ENCODE measurements at places on chromosomes 4 and X.

- no peak for DNase-seq
Measured at GRCh38 chr4:87268411-87268810, 48.0 kb upstream of the KLHL8 start.

GRCh38 chrX:100681599-100681998, 37.6 kb downstream of the SRPX2 start:
- no peak for DNase-seq

DNA sequence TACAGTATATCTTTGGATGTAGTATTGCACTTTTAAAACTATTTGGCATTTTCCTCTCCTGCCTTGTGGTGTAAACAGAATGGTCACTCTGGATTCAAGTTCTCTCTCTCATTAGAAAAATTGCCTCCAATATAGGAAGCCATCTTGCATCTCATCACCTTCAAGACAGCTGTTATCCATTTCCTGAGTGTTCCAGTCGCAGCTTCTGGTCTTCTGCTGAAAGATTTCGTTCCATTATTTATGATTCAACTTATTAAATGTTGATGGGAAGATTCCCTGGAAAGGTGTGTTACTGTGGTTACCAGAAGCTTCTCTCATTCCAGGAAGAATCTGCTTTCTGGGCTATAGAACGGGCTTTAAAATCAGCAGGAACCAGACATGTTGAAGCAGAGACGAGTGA, 568.3 kb upstream of the SLIT2 start:
- DNase-seq = no peak

GRCh38 chr4:128347930-128348660, 60.5 kb upstream of the PGRMC2 start:
- DNase-seq = no peak

DNA sequence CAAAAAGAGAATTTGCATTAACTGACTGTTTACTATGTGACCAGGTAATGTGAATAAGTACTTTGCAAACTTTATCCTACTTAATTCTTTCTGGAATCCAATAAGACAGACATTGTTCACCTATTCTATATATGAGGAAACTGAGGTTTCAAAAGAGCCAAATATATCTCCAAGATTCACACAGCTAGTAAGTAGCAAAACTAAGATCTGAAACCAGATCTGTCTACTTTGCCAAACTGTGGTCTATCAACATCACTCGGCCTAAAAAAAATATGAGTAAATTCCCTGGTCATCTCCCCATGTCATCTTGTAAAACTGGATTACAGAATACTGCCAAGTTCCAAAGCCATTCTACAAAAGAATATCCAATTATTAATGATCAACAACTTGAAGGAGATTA, 52.8 kb downstream of the ANAPC10 start:
- no peak for DNase-seq

GRCh38 chr4:44996276-44996845, 270.0 kb upstream of the GNPDA2 start:
- DNase-seq = no peak

DNA sequence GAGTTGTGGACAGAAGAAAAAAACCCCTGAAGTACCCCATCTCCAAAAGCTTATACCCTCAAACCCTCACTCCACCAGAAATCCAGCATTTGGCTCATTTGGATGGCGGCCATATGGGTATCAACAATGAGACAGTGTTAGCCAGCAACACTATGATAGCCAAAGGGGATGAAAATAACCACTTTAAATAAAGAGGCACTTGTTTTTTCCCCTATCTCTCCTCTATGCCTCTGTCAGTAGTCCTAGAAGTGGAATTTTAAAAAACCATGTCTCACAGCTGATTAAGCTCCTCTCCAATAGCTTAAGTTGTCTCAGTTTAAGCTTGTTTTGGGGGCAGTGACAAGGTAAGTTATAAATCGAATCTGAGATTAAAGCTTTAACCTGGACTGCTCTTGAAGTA, 124.0 kb downstream of the MOSPD2 start:
- no peak for DNase-seq

DNA sequence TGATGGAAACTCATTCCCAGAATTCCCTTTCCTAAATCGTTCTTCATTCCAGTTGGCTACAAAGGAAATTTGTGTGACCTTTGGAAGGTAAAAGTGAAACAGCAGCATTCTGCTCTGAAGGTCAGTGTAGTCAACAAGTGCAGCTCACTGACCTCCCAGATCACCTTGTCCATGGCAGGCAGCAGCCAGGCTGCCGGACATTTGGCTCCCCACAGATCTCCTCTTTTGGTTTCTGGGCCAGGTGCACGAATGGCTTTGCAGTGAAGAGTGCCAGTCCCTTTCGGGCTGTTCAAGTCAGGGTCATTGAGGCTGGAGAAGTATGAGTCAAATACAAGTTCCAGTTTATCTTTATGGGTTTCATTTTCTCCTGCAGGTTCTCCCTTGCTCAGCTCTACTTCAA, 14.3 kb downstream of the GPRIN3 start:
- no peak for DNase-seq

DNA sequence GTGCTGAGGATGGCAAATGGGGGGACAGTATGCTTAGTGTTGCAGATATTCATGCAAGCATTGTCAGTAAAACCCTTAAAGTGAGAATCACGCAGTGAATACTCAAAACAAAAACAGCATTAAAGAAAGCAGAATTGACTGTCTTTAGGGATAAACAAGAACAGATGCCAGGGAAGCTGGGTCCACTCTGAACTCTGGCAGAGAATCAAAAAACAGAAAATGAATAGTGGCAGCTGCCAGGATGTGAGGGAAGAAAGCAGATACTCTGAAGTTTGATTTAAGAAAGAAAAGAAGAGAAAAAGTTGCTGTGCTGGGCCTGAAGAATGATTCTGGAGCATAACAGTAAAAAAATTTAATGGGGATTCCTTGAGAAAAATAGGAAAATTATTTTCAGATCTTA, 131.5 kb downstream of the GABRA2 start:
- DNase-seq = no peak

DNA sequence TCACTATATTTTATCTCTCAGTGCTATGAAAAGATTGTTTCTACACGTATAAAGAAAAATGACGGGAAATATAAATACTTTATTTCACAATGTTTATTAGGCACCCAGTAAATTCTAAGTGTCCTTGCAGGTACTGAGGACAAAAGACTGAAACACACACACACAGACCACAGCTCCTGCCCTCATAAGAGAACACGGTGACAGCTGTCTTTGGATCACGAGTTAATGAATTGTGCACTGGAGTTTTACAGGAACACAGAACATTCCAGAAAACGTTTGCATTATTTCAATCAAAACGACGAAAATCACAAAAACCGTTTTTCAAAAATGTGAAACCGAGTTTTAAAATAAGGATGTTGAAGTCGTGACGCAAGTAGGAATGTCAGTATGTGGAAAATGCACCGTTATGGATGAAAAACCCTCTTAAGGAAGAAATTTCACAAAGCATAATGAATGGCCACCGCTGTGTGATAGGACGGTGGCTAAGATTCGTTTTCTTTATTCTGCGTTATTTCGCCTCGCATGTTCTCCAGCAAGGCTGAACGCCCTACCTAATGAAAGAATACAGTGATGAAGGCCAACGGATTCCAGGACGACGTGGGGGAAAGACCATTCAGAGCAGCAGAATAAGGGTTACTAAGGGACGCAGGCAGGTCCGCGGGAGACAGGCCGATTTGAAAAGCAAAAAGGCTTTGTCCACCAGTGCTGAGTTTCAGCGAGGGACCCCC, 24.2 kb downstream of the FAM156A start:
- peak; percentile 34 for DNase-seq

DNA sequence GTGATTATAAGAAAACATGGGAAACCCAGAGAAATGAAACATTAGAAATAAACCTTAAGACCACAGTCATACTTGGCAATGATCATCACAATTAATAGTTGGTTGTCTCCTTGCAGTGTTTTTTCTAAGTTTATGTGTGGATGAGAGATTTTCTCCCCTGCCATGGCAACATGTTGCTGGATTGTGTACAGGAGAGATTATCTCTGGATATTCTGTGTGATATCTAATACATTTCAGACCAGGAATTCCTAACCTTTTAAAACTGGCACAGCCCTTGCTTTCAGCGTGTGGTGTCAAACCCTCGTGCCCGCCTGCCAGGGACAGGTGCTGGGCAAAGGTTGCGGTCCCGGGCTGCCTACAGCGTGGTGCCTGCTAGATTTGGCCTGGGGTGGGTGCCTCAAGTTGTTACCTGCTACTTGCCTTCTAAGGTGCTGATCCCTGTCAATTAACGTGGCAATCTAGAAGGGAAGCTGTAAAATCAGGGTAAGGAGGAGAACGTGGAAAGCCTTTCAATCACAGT, 100.5 kb downstream of the TMEM131L start:
- DNase-seq = no peak

DNA sequence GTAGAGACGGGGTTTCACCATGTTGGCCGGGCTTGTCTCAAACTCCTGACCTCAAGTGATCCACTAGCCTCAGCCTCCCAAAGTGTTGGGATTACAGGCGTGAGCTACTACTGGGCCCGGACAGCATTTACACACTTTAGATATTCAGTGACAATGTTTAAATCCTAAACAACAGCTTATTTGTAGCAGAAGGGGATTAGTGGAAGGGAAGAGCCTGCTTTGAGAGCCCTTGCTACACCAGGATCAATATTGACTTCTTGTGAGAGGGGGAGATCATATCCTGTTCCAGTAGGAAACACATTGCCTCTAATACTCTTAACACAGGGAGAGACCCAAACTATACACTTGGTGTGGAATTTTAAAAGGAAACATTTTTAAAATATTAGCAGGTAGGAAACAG, 7.1 kb downstream of the MGST2 start:
- DNase-seq = peak; percentile 56

DNA sequence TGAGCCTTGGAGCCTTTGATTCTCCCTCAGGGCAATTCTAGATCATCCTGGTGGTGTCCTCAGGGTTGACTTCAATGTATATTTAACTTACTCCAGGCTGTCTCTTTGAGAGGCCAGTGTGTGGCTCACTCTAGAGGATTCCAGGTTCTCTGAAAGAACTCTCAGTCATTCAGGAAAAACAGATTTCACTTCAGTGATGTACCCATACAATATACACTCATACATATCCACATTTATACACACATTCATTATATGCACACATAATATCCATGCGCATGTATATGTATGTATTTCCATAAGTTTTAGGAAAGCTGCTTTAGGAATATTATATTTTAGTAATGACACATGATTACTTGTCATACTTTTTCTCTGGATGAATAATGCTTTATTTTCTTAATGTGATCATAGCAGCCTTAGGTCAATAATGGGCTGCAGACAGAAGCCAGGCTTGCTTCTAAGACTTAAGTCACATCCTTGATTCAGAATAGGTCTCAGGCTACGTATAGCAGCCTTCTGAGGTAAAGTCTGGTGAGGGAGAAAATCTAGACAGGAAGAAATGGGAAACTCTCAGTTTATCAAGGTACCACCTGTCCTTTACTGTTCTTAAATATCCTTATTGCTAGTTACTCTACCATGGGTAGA, 397.0 kb downstream of the GPAT3 start:
- DNase-seq = no peak

DNA sequence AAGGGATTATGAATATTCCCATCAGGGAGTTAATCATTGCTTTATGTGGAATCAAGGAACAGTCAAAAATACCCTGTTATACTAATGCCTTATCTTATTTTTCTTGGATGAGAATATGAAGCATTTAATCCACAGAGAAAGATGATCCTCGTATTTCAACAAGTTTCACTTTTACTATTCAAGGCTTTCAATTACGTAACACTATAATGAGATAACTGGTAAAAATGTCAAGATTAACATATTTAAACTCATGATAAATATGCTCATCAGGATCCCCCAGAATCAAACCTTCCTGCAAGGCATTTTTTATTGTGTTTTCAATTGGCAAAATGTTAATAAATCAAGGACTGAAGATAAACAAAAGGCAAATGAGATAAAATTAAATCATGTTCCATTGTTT, 5.1 kb downstream of the ZXDA start:
- DNase-seq = no peak

DNA sequence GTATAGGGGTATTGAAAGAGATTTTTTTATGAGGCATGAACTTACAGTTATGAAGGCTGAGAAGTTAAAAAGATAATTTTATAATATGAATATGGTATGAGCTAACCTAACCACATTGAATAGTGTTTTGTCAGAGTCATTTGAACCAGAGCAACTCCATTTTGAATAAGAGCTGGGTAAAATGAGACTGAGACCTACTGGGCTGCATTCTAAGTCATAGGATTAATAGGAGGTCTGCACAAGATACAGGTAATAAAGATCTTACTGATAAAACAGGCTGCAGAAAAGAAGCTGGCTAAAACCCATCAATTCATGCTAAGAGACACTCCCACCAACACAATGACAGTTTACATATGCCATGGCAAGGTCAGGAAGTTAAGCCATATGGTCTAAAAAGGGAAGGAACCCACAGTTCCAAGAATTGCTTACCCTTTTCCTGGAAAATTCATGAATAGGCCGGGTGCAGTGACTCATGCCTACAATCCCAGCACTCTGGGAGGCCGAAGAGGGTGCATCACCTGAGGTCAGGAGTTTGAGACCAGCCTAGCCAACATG, 209.2 kb downstream of the TECRL start:
- DNase-seq = no peak

DNA sequence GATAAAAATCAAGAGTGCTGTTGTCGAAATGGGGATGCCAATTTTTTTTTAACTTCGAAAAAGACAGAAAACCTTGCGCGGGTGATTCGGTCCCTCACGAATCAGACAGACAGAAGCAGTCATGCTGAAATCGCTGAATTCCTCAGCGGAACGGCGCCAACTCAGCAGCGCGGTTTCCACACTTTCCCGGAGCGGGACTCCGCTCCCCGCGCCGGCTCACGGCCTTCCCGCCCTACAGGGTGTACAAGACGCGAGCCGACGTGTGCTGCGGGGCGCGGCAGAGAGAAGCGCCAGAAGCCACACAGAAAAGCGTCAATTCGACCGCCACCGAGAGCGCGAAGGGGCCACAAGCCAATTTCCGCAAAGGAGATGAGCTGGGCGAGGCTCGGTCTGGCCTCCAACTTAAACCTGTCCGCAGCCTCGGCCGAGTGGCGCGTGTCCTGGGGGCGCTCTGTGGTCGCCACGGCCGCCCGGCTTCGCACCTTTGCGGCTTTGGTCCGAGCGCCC, 1.3 kb downstream of the NEXMIF start:
- no peak for DNase-seq

DNA sequence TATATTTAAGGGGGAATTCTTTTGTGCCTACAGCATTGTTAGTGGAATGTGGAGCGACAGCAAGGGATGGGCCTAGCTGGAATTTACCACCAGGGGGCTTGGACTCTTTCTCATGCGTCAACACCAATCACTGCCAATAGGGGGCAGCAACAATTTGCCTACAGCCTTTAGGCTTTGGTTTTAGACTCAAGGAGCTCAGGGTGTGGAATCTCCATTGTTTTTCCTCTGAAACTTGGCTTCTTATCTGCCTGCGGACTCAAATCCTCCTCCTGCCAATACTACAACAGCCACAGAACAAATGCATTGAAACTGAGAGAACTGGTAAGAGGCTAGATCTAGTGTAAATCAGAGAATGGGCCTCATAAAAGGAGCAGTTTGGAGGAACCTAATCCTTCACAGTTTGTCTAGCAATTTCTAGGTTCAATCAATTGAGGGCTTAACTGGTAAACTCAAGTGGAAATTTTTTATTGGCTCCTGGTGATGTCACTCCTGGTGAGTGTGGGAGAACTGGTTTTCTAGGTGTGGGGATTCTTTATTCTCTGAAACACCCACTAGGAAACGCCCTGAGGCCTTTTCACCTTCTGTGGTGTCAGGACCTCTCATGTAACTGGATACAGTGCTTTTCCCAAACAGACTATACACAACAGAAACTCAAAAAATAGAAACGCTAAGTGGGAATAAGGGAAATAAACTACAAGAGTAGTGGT, 27.9 kb upstream of the TMSB4X start:
- peak; percentile 73 for DNase-seq

- no peak for DNase-seq
Measured at GRCh38 chrX:133265331-133265730, 47.2 kb upstream of the TFDP3 start.

Measured in NCI-H2029 treated with DMSO at 0.1 percent for 48 hours (cell line).